Activated CD8-positive, alpha-beta memory T cell treated with anti-CD3 and anti-CD28 coated beads for 1 hour (primary cell): ENCODE measurements at places on chromosomes 4 and X.

DNA sequence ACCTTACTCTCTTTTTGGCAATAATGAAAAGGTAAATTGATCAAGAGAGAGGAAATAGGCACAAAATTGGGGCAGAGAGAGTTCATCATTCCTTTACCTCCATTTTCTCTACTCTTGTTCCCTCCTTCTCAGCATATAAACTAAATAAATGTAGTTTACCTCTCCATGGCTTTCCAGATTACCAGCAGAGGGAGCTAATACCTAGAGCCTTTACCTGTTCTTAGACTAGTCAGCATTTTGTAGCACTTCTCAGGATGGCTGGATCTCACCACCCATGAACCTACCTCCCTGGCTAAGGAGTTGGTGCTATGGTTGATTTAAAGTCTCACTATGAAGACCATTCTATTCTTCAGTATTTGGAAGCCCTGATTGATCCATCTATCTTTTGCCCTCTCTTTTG lies 15.7 kb downstream of the OFD1 start:
- no peak for DNase-seq

DNA sequence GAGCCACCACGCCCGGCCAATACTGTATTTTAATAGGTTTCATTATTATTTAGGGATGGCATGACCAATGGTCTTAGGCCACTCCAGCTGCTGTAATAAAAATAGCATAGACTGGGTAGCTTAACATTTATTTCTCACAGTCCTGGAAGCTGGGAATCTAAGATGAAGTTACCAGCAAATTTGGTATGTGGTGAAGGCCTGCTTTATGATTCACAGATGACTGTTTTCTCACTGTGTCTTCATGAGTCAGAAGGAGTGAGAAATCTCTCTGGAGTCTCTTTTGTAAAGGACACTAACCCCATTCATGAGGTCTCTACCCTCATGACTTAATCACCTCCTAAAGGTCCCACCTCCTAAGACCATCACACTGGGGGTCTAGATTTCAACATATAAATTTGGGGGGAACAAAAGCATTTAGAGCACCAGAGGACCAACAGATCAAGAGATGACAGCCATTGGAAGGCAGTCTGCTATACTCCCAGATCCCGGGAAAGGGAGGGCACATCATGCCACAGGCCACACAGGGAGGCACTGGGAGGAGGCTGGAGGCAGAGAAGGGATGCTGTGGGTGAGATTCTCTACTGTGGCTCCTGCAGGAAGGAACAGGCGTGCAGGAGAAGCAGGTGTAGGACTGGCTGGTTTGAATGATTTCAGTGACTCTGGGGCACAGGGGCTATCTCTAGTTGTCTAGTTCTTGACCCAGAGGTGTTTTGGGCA lies 335.8 kb upstream of the SFRP2 start:
- DNase-seq: no peak

DNA sequence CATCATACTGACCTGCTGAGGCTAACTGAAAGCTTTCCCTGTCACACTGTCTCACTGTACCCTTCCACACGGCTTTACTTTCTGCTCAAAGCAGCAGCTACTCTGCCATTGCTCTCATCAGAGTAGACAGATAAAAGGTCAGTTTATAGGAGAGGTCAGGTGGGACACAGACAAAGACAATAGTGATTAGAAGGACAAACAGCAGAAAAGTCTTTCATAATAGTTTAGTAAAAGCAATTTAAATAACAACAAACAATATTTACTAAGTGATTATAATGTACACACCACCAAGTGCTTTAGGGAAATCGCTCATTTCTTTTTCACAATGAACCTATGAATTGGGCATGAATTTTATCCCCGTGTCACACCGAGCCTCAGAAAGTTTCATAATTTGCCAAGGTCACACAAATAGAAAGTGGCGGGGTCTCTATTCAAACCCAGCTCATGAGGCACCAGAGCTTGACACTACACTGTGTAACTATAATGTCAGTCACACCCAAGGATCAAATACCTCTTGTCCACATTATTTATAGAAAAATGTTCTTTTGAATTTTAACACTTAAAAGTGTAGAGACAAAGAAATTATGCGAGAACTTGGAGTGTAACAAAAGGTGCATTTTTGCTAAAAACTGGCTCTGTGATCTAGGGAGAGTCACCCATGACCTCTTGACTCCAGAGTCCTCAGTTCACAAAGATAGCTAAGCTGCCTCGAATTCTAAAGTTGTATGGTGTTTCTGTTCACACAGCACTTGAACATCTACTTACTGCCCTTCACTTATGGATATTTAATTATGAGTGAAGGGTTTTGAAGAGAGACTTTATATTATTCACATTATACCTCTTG lies 24.5 kb upstream of the SORBS2 start:
- DNase-seq: no peak

- no peak for DNase-seq
Measured at GRCh38 chr4:70120323-70120722, 33.7 kb upstream of the PRR27 start.

DNA sequence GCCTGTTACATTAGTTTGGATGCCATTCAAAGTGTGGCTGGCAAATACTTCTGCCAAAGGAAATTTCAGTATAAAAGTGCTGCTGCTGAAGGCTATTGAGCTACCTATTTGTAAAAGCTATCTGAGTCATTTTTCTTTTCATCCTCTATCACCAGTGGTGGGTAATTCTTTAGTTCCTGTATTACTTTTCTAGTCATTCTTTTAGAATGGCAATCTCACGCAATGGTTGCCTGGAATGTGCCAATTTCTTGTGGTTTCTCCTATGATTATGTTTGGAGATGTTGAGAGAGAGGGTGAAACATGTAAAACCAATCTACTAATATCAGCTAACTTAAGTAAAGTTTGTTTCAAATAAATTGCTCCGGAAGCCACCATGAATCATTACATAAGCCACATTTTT lies 685.0 kb downstream of the RAPGEF2 start:
- no peak for DNase-seq

- DNase-seq: no peak
Measured at GRCh38 chrX:101395789-101396188, 5.0 kb downstream of the RPL36A start.

DNA sequence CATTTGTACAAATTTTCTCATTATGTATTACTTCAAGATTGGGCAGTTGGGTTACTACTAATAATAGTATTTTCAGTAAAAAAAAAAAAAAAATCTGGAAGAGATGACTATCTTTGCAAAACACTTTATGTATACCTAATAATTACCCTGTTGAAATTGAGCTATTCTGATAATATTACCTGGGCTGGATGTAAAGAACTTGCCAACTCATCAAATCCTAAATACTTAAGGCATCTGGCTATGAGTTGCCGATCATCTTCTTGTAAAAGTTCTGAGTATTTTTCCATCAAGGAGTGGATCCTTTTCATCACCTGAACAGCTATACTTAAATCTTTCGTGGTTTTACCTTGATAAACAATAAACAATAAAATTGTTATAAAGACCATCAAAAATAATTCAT lies 42.7 kb downstream of the DDX60 start:
- no peak for DNase-seq

- no peak for DNase-seq
Measured at GRCh38 chrX:125382889-125383288, 63.2 kb downstream of the TEX13C start.

DNA sequence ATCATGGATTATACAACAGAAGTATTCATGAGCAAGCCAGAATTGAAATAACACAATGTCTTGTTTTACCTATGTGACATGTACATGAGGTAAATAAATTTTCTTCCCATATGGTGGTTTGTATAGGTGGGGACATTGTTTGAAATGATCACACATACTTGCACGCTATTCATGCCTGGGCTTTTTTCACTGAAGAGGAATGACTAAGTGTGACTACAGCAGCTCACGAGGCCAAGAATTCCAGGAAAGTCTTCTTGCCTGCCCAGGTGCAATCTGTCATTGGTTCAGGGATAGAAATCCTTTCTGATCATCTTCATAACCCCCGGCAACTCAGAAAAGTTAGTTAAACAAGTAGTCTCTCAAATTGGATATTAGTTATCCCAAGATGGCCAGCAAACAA lies 36.3 kb upstream of the AREG start:
- no peak for DNase-seq

DNA sequence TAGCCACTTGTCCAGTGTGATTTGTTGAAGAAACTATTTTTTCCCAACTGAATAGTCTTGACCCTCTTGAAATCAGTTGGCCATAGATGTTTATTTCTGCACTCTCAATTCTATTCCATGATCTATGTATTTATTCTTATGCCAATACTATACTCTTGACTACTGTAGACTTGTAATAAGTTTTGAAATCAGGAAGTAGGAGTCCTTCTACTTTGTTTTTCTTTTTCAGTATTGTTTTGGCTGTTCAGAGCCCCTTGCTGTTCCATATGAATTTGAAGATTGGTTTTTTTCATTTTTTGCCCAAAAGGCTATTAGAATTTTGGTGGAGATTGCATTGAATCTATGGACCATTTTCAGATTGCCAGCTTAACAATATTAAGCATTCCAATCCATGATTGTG lies 10.2 kb downstream of the SAP30 start:
- DNase-seq: no peak

DNA sequence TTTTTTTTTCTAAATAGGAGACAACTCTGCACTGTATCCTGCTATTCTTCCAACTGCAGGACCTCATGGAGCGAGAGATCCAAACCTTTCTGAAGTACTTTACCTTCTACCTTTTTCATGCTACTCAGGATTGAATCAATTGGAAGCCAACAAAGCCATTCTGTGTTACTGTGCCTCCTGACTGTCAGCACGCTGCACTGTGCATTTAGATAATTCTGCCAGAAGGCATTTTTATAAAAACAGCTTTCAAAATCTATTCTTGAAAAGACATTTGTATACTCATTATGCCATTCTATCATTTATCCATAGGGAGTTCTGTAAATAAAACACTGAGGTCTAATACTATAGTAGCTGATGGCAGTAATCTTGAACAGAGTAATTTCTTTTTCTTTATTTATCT lies 142.8 kb downstream of the SLIT2 start:
- no peak for DNase-seq

DNA sequence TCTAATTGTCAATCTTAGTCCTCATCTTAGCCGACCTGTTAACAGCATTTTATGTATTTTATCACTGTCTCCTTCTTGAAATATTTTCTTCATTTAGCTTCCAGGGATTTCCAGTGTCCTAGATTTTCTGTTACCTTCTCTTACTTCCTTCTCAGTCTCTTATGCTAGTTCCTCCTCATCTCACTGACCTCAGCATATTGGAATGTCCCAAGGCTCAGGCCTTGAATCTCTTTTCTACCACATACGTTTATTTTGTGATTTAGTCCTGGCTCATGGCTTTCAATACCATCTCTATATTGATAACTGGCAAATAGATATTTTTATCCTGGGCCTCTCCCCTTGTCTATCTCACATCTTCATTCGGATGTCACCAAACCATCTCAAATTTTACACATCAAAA lies 61.1 kb downstream of the IQCM start:
- no peak for DNase-seq

- no peak for DNase-seq
Measured at GRCh38 chr4:51999250-51999649, 20.9 kb downstream of the LRRC66 start.

DNA sequence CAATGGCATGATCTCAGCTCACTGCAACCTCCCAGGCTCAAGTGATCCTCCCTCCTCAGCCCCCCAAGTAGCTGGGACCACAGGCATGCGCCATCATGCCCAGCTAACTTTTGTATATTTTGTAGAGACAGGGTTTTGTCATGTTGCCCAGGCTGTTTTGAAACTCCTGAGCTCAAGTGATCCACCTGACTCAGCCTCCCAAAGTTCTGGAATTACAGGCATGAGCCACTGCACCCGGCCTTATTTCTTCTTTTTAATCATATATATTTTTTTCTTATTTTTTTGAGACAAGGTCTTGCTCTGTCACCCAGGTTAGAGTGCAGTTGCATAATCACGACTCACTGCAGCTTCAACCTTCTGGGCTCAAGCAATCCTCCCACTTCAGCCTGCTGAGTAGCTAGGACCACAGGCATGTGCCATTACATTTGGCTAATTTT lies 184.0 kb downstream of the TSPAN5 start:
- no peak for DNase-seq

DNA sequence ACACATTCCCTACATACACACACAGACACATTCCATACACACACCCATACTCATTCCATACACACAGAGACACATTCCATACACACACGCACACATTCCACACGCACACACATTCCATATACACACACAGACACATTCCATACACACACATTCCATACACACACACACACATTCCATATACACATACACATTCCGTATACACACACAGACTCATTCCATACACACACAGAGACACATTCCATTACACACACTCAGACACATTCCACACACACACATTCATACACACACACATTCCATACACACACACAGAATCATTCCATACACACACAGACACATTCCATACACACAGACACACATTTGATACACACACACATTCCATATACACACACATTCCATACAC lies 15.2 kb downstream of the LINC00632 start:
- DNase-seq: no peak

DNA sequence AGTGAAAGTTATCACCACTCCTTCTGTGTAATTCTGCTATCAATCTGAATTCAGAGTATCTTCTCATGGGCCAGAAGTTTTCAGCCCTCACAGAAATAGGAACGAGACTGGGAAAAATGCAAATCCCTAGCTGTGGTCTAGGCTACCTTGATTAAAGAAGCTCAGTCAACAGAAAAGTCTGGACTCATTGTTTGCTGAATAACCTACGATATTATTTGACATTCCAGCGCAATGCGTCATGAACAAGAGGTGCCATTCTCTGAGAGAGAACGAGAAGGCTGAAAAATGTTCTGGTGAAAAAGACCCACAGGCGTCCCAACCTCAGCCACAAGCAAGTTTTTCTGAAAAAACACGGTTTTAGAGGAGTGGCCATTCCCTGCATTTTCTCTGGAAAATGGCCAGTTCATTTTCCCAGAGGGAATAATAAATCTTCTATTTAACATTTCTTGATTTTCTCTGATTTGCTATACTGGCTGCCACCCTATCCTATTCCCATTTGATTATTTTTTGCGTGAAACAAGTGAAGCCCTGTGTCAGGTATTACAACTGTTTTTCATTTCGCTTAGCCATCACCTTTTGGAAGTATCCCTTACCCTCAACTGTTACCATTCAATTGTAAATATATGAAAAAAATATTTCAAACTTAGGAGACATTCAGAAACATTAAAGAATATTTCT lies 1117.6 kb upstream of the PRKX start:
- no peak for DNase-seq

GRCh38 chr4:99868126-99868596 lies 26.1 kb downstream of the LAMTOR3 start:
- no peak for DNase-seq
